ENCODE measurements at places on chromosomes 5 and 9. TPM values are rescaled to one million over a fixed set of nuclear protein-coding genes. Genes with fewer than 3 reads are reported as not detected.

The GZMA gene
- polyA plus RNA-seq, result 6.2 TPM

The ERAP2 gene
- polyA plus RNA-seq, result 19.8 TPM

The SLC2A8 gene
- 17.9 TPM for polyA plus RNA-seq

The PCDHB10 gene
- 0.63 TPM for polyA plus RNA-seq

The KCNV2 gene
- not detected for polyA plus RNA-seq

The CDKN2B-AS1 gene
- 0.61 TPM for polyA plus RNA-seq
